ENCODE measurements at places on chromosomes 3 and 15. TPM values are rescaled to one million over a fixed set of nuclear protein-coding genes. Genes with fewer than 3 reads are reported as not detected.

RTP1 gene
- total RNA-seq: not detected

MAPKBP1 gene
- 20.8 TPM for total RNA-seq

CYP8B1 gene
- not detected for total RNA-seq

FGF7 gene
- total RNA-seq: 488 TPM

NLGN1 gene
- total RNA-seq: 2.1 TPM

CKMT1B gene
- not detected for total RNA-seq

PCLAF gene
- total RNA-seq: 53.2 TPM

MFAP1 gene
- total RNA-seq: 31.1 TPM

All from fibroblast of lung (primary cell).